ENCODE measurements at places on chromosomes 13 and 19.

- no peak for DNase-seq
These were observed 220.9 kb downstream of the RGCC start for GRCh38 chr13:41678249-41678648.

GRCh38 chr19:947090-947706, 21.4 kb downstream of the ARID3A start:
- no peak for DNase-seq

DNA sequence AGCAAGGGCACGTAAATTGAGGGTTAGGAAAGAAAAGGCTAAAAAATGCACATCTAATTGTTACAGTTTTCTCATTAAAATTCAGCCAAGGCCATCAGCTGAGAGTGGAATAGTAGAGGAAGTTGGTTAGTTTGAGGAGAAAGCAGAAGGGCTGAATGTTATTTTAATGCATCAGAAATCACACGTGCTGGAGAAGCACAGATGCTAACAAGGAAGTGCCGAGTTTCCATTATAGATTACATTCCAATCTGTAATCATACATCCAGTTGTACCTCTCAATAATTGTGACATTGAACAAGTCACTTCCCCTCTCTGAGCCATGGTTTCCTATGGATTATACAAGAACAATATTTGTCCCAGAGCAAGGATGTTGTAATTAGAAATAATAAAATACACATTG, 25.1 kb downstream of the FPR3 start:
- DNase-seq: no peak

GRCh38 chr19:2266183-2266993, 10.2 kb upstream of the JSRP1 start:
- no peak for DNase-seq

DNA sequence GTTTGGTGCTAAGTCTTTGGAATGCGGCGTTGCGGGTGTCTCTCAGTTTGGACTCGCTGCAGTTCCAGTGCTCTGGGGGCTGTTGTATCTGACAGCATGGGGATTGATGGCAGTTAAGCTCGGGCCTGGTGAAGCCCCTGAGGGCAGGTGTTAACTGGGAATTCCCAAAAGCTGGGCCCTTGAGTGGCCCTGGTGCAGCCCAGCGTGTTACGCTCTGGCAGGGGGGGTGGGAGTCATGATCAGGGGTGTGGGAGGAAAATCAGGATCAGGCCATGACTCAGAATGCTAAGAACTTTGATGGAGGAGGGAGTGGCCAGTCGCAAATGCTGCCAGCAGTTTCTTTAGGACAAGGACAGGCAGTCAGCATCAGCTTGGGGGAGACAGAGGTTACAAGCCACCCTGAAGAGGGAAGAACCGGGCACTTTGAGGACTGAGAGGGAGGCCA, 19.6 kb downstream of the AP2A1 start:
- no peak for DNase-seq
